Kidney epithelial cell (primary cell): ENCODE measurements at places on chromosomes 4 and X.

DNA sequence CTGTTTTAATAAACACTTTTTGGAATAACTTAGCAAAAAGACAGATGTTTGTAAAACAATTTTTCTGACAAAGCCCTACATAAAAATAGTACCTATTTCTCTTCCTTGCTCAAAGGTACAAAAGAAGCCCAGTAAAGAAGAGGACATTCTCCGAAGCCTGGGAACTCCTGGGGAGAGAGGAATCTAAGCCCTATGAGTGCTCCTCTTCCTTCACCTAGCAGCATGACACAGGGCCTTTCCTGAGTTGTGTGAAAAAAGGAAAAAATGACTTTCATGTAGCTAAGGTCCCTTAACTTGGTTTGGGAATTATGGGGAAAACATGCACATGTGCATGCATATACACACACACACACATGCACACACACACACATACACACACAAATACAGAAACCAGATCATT is 586.9 kb downstream of the TMA16 start:
- no peak for DNase-seq

DNA sequence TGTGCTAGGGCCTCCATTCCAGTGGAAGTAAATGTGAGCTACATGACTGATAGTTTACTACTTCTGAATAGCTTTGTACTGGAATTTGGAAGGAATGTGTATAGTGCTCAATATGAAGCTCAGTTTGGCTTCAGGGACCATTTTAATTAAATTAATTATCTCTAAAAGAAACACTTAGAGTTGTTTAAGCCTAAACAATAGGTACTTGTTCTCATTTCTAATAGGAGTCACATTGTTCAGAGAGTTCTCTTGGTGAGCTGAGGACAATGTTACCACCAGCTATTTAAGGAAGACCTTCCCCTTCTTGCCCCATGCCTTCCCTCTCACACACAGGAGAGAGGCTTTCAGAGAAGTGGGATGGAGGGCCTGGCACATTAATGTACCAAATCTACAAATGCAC is 78.3 kb downstream of the CHIC2 start:
- DNase-seq: no peak

DNA sequence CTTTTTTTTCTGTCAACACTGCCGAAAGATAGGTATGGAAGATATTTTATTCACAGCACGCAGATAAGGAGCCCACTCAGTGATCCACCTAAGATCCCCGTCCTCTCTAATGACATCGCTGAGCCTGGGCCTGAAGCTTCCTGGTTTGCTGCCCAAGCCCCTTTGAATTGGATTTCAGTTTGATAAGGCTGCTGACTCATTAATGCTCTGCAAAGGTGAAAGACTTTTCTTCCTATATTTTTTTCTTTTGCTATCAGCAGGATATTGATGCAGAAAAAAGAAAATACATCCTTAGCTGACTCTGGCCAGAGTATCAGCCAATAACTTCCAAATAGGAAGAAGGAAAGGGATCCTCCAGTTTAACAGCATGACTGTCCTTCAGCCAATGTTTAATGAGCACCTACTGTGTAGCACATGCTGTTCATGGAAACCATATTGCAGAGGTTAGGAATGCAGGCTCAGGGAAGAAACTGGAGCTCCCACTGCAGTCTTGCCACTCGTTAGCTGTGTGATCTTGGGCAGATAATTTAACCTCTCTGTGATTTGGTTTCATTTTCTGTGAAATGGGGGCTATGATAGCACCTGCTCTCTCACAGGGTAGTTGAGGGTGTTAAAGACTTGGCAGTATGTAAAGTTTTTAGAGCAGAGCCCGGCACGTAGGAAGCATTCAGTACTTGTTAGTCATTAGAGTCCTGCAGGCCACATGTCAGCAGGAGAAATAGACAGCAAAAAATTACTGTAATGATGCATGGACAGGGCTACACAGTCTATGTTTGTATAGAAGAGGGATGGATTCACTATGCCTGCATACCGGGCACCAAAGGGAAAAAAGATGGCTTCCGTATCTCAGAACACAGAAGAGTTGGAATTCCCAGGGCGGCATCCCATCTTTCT is 39.3 kb downstream of the EVC start:
- no peak for DNase-seq

DNA sequence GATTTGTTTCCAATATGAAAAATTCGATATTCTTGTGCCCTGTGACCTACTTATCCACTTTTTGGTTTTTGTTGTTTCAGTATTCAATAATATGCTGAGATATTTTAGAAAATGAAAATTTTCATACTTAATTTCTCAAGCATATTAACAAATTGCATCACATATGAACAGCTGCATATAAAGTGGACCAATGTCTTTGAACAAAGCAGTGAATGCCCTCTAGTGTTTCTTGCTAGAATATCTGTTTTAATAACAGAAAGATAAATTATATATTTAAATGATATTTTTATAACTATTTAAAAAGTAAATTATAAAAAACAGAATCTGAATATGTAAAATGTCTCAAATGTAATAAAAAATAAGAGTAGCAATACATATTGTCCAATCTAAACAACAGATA is 31.7 kb upstream of the INTU start:
- DNase-seq: no peak

- DNase-seq: no peak
Observed at GRCh38 chrX:153365670-153366069, 31.7 kb downstream of the ZNF275 start.

- DNase-seq: no peak
Observed at GRCh38 chr4:6692806-6693205, 872 bp upstream of the S100P start.

- no peak for DNase-seq
Observed at GRCh38 chrX:16612257-16612897, 37.6 kb upstream of the S100G start.

DNA sequence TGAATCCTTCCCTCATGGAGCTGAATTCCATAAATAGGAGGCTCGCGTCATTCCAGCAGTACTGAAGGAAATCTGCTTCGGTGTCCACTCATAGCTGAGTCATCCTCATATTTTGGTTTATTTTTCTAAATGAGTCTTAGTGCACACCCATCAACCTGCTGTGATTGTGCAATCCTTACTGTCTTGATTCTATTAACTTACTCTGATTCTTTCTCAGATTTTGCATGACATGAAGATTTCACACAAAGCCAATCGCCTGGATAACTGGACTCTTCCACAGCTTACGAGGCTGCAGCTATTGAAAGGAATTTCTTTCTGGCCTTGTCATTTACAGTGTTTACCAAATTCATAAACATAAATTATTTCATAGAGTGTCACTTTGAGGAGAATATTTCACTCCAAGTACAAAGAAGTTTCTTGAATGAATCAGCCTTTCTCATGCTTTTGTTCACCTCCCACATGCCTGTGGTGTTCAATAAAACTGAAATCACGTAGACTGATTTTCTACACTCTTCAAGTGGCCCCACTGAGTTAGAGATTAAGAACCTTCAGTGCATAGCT is 207.6 kb upstream of the SLITRK2 start:
- peak; percentile 31 for DNase-seq

DNA sequence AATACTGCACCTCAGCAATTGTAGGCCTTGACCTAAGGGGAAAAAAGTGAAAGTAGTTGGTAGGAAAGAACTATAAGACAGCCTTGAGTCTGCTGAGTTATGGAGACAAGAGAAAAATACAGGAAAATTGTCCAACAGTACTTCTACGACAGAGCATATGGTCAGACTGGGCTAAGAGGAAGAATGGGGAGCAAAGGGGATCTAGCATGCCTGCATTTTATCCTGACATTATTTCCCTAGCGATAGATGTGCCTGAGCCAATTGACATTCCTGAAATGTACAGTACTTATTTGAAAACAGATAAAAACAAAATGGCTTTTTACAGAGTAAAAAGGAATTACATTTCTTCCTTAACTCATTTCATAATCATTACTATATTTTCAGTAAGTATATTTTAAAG is 22.2 kb downstream of the GUCY1A1 start:
- DNase-seq: no peak

DNA sequence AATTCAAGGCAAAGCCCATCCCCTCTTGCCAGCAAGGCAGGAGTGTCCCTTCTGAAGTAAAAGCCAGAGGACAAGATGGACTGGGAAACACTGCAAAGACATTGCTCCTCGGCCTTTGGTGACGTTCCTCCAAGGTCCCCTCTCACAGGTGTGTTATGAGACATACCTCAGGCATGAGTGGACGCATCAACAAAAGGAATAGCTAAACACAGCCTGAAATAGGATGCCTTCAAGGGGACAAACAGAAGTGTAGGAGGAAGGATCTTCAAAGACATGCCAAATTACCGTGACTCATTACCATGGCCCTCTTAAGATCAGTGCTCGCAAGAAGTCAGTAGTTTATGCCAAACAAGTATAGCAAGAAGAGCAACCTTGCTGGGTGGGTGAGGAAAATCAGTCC is 6.0 kb upstream of the IDS start:
- no peak for DNase-seq

DNA sequence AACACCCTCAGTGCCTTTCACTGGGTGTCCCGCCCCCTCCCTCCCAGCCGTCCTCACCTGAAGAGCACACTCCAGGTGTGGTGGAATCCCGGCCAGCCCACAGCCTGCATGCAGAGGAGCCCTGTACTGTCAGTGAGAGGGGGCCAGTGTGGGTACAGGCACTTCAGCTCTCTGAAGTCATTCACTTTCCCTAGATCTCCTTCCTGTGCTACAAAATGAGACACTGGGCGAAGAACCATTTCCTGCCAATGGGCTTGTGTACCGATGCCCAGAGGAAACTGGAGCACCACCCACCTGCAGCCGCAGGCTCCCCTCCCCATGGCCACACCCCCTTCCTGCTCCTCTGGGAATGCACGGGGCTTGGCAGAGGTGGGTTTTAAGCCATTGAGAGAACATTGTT is 73.9 kb upstream of the C4orf50 start:
- no peak for DNase-seq

DNA sequence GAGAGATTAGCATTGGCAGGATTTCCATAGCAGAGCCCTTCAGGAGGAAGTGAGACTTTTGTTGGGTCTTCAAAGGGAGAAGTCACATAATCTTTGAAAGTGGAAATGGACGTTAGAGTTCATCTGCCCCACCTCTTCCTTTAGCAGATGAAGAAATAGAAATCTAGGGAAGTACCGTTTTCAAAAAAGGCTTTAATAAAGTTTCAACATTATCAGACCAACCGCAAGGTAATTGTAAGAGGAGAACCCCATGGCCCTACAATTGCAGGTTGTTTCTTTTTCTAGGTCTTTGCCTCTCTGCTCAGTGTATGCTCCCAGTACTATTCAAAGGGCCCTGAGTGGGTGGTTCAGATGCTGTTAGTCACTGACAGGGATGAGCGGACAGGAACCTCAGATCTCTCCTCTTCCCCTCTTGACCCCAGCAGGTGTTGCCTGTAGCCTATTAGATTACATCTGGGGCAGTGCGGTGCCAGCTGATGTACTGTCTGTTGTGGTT is 48.6 kb upstream of the AP1S2 start:
- DNase-seq: no peak

DNA sequence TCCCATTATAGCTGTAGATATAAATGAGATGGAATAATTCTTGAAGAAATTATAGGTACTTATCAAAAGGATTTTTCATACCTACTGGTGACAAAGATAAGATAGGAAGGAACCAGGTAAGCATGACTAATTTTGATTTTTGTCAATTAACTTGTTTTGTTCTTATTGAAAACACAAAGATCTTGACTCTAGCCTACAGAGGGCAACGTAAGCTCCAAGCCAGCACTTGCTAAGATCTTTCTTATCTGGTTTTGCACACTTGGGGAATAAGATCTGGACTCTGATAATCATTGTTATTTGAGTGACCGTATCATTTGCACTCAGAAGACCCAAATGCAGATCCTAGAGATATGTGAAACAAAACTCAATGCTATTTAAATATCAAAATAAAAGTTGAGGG is 223.4 kb downstream of the VEGFC start:
- no peak for DNase-seq

- DNase-seq: no peak
Observed at GRCh38 chr4:28787947-28788346, 1927.3 kb downstream of the STIM2 start.

GRCh38 chrX:56066016-56066415 is 166.1 kb upstream of the KLF8 start:
- no peak for DNase-seq

GRCh38 chrX:48695925-48696300 is 621 bp upstream of the SUV39H1 start:
- DNase-seq: no peak
